ENCODE measurements at places on chromosomes 6 and 20.

- DNase-seq: no peak
Observed at GRCh38 chr6:68975064-68975463, 340.0 kb downstream of the ADGRB3 start.

GRCh38 chr6:101458336-101458735 is 64.8 kb downstream of the GRIK2 start:
- no peak for DNase-seq

- DNase-seq: no peak
Observed at GRCh38 chr20:10263385-10264165, 44.9 kb downstream of the SNAP25 start.

DNA sequence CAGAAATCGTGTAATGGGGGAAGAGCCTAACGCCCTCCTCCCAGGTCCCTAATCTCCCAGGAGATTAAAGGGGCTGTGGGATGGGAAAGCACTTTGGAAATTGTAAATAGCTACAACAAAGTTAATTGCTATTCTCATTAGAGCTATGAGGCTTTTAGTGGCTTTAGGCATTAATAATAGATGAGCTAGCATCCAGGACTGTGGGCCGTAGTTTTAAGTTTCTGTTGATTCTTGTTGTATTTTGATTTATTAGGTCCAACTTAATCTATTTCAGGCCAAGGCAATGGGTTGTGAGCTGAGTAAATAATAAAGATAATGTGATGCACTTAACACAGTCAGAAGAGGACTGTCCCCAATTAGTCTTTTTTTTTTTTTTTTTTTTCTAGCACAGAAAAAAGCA is 67.7 kb downstream of the ANKRD6 start:
- no peak for DNase-seq

- no peak for DNase-seq
Observed at GRCh38 chr20:14412065-14412681, 74.8 kb upstream of the FLRT3 start.
